NCI-H1417 (cell line): ENCODE measurements at places on chromosomes 2 and 18.

DNA sequence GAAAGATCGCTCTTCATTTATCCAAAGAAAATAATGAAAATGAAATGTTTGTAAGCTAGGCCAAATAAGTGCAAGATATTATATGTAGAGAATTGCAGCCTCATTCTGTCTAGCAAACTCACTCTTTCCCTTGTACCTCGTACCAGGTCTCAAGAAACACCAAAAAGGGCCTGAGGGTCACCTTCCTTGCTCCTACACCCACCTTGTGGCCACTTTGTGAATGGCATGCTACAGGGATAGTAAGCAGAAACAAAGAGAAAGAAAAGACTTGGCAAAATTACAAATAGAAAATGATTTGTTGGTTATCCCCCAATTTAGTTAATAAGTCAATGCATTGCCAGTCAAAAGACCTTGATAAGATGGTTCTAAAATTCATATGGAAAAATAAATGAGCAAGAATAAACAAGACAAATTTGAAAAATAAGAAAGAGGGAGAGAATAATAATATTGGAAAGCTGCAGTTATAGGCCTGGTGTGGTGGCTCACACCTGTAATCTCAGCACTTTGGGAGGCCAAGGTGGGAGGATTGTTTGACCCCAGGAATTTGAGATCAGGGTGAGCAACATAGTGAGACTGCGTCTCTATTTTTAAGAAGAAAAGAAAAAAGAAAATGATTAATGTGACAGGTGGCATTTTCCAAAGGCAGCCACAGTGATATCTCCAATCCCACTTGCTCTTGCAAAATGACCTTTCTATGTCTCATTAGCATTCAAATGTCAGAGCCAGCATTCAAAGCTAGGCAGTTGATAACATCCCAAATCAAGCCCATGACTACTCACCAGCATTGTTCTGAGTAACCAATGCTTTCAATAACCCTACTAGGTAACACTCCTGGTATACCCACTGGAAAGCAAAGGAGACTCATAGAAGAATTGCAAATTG is 38.8 kb upstream of the BMP10 start:
- DNase-seq = peak; percentile 86

DNA sequence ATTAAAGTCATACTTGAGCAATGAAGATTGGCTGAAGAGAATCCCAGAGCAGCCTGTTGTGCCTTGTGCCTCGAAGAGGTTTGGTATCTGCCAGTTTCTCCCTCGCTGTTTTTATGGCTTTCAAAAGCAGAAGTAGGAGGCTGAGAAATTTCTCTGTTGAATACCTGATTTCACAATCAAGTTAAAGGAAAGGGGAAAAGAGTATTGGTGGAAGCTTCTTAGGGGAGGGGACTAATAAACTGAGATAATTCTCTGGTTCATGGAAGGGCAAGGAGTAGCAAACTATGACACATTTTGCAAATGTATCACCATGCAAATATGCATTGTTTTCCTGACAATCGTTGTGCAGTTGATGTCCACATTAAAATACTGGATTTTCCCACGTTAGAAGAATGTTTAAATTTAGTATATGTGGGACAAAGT is at the start of gene IL1B:
Gene IL1B, minus strand, starts transcription at position 85 of the 423 bp plus-strand sequence. CDS start 550 bp downstream, outside the sequence.
- DNase-seq = no peak

- no peak for DNase-seq
Measured at GRCh38 chr18:63492851-63493250, 16.1 kb downstream of the SERPINB5 start.

- DNase-seq = no peak
Measured at GRCh38 chr2:142873831-142874287, 3.6 kb upstream of the KYNU start.

DNA sequence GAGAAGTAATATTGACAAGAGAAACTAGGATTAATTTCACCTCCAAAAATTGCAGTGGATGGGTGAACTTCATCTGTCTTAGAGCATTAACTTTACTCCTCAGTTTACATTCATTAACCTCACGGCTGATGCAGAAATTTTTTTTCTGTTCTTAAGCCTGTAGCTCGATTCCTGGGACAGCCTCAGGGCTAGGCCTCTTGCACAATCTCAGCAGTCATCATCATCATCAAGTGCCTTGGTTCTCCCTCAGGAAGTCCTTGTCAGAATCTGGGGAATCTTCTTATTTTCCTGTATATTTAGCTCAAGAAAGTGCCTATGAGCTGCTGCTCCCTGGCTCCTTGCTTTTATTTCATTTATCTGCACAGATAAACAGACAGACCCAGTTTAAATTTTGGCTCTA is 1272.2 kb upstream of the LRRTM1 start:
- DNase-seq = no peak

GRCh38 chr18:74197705-74198341 is 49.5 kb downstream of the TIMM21 start:
- no peak for DNase-seq

GRCh38 chr2:111100765-111101162 is 19.9 kb upstream of the BCL2L11 start:
- DNase-seq = no peak

DNA sequence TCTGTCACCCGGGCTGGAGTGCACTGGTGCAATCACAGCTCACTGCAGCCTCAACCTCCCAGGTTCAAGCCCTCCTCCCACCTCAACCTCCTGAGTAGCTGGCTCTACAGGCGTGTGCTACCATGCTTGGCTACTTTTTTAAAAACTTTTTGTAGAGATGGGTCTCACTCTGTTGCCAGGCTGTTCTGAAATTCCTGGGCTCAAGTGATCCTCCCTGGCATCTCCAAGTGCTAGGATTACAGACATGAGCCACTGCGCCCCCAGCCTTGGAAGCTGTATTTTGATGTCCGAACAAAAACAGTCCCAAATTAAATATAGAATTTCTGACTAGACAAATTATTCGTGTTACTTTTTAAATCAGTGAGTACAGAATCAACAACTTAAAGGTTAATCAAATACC is 97.4 kb downstream of the ZNF516 start:
- DNase-seq = no peak

DNA sequence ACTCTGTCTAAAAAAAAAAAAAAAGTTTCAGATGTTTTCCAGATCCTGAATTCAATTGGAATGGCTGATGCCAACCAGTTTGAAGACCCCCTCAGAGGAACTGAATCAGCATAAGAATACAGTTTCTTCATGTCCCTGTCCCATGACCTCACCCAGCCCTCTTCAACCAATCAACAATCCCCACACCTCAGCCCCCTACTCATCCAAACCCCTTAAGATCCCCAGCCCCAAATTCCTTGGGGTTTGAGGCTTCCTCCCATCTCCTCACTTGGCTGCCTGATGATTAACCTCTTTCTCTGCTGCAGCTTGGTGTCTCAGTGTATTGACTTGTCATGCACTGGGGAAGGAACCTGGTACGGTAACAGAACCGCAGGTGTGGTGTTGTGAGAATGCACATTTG is 97.6 kb upstream of the CABLES1 start:
- no peak for DNase-seq

DNA sequence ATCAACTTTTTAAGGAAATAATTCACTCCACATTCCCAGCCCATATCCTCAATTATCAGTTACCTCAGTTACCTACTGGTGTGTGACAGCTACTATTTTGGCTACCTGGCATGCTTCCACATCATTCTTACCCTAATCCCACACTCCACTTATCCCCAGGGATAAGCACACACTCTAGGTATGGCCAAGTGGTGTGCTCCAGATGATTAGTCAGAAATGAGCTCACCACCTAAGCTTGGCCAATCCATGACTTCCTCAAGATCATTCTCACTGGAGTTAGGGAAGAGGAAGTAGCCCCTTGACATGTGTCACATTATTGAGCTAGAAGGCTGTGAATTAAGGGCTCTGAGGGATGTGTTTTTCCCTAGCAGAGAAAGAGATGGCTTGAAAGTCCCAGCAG is 20.9 kb upstream of the SMAD4 start:
- peak; percentile 78 for DNase-seq

DNA sequence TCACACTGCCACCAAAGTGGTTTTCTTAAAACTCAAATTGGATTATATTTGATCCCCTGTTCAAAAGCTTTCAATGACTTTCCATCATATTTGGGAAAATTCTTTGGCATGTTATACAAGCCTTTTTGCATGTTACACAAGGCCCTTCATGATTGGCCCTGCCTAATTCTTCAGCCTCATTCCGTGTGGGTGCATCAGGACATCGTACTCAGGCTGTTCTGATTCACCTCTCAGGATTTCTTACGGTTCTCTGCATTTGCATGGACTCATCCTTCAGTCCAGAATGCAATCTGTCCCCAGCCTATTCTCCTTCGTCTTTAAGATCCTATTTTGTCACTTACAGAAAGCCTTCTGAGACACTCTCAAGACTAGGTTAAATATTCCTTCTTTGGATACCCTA is 107.8 kb downstream of the LYPD1 start:
- no peak for DNase-seq

GRCh38 chr18:78543201-78543725 is 436.4 kb upstream of the SALL3 start:
- no peak for DNase-seq

GRCh38 chr2:17804358-17804757 is 11.9 kb upstream of the MSGN1 start:
- DNase-seq = no peak

DNA sequence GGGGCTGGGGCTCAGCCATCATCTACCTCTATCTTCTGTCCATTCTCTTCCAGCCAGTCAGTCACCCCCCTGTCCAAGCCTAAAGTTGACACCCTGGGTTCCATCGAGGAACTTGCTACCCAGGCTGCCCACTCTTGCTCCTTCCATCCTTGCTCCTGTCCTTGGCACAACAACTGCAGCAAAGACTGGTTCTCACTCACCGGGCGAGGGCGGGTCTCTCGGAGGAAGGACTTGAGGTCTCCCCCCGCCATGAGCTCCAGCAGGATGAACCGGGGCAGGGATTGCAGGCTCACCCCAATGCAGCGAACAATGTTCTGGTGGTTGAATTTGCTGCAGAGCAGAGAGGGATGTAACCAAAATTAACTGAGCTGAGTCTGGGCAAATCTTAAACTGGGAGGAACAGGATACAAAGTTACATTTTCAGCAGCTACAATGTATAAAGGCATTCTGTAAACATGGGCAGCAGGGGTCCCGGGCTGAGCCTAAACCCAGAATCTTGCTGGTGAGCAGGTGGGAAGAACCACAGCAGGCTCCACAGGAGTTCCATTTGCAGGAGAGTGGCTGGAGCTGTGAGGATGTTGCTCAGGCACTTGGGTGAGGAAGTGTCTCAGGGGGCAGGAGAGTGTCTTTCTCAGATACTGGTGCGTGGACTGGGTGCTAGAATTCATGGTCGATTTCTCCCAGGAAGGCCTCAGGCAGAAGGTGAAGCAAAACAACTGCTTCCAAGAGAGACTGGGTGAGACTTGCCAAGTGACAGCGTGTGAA is 105.5 kb downstream of the CLIP4 start:
- no peak for DNase-seq

- DNase-seq = no peak
Measured at GRCh38 chr2:9188823-9189222, 17.8 kb upstream of the ASAP2 start.

GRCh38 chr2:136361521-136361920 is 243.6 kb upstream of the CXCR4 start:
- no peak for DNase-seq

GRCh38 chr2:203533676-203534591 is 1.2 kb downstream of the RAPH1 start:
- DNase-seq = peak; percentile 58

DNA sequence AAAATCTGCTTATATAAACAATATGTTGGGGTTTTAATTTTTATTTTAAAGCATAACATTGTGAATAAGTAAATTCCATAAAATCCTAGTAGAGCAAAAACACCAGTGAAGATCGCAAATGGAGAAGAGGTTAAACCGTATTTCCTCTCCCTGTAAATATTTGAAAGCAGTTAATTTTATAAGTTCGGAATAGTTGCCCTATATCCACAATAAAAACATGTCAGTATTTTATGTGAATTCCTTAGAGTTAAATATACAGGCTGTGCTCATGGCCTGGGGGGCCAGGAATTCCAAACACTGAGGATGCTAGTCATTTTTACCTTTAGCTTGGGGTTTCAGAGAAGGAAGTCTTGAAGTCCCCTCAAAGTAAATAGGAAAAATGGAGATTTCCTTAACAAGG is 135.0 kb downstream of the FIGN start:
- DNase-seq = no peak

DNA sequence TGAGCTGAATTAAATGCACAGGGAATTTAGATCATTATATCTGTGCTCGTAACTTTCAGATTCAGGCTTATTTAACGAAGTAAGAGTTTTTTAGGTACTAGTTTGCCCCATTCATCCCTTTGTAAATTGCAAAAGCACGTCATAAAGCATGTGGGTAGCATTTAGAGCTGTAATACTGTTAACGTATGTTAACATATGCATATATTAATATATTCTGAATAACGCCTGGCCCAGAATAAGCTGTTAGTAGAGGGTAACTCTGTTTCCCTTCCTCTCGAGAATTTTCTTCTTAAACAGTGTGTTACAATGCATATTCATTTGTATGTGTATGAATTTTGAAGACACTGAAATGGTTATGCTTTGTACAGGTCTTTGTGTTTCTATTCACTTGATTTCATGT is 30.5 kb downstream of the KDM3A start:
- DNase-seq = no peak

- peak; percentile 47 for DNase-seq
Measured at GRCh38 chr2:225270861-225271260, 128.6 kb upstream of the NYAP2 start.

GRCh38 chr2:46798998-46799698 is 116.5 kb downstream of the MCFD2 start:
- no peak for DNase-seq

DNA sequence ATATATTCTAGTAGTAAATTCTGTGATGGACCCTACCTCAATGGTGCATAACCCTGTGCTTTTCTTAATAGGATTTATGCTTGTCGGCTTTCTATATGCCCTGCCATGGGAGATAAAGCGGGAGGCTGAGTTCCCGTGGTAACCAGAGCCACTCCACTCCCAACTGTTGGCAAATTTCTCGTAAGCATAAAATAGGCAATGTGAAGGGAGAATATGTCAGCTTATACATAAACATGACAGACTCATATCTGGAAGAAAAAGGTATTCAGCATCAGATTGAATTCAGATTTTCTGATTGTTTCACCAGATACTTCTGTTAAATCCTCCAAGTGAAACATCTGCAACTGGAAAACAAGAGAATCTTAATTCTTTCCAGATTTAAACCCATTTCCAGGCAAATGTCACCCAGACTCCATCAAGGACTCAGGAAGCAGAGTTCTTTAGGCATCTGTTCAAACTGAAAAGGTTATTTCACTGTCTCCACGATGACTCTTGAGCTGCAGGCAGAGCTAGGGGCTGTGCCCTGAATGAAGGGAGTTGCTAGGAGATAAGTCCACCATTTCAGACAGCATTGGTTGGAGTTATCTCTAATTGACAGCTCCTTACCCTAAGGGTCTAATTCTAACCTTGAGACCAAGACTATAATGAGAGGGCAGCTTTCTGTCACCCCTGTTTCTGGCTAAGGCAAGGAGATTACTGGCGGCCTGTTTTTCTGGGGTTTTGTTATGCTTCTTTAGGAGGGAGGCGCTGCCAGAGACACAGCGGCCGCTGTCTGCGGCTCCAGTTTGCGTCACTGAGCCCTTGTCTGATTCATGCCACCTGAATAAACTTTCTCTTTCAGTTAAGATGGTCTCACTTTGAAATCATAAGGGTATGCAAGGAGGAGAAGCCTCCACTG is 381.3 kb downstream of the SOX11 start:
- DNase-seq = peak; percentile 82

GRCh38 chr2:46331109-46331766 is 34.0 kb downstream of the EPAS1 start:
- DNase-seq = no peak
